ENCODE measurements at places on chromosomes 5 and 9.

DNA sequence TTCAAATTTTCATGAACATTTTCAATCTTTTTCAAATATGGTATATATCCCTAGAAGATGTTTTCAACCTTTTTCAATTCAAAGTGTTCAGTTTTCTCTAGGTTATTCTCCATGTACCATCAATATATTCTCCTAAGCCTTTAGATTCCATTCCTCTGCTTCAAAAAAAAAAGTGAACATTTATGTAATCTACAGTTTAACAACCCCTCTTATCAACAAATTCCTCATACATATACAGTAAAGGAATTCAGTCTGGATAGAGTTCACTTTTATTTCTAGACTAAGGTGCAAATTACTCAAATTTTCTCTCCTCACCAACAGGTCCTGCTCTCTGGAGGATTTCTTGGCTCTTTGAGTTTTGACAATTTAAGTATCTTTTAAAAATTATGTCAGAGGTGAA, 150.0 kb downstream of the ARL15 start:
- no peak for DNase-seq

DNA sequence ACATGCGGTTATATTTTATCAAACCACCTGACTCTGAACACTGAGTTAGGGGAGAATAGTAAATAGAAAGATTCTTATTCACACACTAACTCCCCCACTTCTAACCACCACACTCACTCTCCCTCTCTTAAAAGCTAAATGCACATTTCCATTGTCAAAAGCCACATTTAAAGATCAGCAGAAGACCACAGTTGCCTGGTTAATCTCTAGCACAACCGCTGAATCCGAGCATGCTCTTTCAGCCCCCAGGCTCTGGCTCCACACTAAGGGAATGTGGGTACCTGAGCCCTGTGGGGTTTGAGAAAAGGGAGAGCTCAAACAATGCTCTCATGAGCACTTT, 35.7 kb downstream of the PFDN1 start:
- no peak for DNase-seq

DNA sequence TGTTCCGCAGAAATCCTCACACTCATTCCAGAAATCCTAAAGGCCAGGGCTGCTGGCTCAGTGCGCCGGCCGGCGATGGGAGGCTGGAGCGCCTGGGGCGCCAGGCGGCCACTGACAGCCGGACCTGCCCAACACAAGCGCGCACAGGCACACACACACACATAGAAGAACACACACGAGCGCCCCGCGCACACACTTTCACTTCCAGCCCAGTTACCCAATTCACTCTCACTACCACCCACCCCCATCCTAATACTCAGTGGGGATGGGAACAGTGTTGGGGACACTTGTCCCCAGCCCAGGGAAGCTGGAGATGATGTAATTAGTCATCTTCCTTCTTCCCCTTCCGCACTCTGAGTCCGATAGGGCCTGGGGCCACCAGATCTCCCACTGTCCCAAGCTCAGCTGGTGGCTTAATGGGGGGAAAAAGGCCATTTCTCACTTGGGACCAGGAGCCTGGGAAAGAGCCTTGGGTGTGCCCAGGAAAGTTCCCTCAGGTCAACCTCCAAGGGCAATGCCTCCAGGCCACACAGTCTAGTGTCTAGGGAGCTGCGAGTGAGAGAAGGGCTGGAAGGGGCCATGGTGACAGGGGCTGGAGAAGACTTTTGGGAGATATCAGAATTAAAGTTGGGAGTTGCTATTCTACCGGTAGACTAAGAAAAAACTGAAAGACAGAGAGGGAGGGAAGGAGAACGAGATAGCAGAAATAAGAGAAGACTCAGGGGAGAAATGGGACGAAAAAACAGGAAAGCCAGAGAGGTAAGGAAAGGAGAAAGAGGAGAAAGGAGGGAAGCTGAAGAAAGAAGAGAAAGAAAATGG, 1.7 kb downstream of the EBF1 start:
- DNase-seq, result no peak

GRCh38 chr5:88290801-88291200, 22.2 kb upstream of the TMEM161B start:
- DNase-seq, result no peak

- DNase-seq, result no peak
Measured at GRCh38 chr9:126375386-126375785, 48.8 kb downstream of the MVB12B start.

- DNase-seq, result peak; percentile 42
Measured at GRCh38 chr5:168978015-168978414, 322.9 kb downstream of the SLIT3 start.

DNA sequence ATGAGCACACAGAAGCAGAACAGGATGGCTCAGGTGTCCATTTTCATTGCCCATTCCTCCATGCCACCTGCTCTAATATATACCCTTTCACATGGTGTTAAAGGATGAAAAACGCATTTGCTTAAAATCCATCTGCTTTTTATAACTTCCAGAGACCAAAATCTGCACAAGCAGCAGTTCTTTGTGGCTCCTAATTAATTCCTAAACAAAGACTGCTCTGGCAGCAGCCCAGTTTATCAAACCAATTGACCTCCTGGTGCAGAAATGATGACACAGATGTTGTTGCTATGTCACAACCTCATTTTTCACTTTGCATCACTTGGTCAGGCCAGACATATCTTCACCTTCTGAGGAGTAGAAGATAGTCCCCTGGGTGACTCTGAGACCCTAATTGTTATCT, 141.2 kb downstream of the ASTN2 start:
- no peak for DNase-seq

GRCh38 chr9:126490871-126491567, 122.7 kb upstream of the LMX1B start:
- peak; percentile 27 for DNase-seq

GRCh38 chr9:33273266-33273971, 8.6 kb downstream of the CHMP5 start:
- no peak for DNase-seq

DNA sequence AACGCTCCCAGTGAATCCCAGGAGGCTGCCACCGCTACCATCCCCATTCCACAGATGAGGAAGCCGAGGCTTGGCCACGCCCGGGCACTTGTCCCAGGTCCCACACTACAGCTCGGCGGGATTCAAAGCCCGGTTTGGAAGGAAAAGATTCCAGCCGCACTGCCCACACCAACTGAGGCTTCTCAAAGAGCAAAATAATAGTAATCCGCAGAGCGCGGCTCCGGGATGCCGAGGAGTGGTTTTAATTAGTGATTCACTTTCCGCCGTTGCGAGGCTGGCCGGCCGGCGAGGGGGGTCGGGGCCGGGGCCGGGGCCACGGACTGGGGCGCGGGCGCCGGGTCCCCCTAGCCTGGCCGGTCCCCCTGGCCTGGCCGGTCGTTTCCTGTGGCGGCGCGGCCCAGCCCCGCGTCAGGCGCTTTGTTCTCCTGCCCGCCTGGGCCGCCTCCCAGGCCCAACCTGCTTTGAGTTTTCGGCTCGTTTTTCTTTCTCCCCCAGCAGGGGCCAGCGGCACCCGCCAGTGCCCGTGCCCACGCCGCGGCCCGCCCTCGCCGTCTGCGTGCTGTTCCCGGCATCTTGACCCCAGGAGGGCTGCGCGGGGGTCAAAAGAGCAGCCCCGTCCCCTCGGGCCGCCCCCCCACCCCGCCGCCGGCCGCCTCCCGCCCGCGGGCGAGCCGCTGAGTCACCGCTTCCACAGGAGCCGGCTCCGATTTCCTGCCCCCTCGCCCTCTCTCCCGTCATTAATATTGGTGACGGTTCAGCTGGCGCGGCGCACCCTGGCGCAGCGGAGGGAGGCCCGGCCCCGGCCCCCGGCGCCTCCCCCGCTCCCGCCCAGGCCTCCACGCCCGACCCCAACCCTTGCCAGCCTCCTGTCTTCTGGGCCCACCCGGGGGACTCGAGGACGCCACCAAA, 31.2 kb downstream of the FGF18 start:
- DNase-seq, result peak; percentile 42

GRCh38 chr9:38195737-38196161, 126.7 kb upstream of the SHB start:
- DNase-seq, result no peak
